ENCODE measurements at places on chromosomes 16 and 17.

DNA sequence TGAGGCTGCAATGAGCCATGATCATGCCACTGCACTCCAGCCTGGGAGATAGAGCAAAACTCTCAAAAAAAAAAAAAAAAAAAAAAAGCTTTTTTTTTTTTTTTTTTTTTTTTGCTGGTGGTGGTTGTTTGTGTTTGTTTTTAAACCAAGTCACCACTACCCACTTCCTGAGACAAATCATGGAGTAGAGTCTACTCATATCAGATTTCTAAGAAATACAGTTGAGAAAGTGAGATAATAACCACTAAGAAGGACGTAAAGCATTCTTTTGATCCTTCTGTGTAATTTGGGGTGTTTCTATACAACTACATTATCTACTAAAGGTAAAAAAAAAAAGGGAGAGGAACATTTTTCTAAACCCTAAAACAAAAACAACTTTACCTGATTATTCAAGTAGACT is 38.0 kb downstream of the AXIN2 start:
- no peak for DNase-seq

DNA sequence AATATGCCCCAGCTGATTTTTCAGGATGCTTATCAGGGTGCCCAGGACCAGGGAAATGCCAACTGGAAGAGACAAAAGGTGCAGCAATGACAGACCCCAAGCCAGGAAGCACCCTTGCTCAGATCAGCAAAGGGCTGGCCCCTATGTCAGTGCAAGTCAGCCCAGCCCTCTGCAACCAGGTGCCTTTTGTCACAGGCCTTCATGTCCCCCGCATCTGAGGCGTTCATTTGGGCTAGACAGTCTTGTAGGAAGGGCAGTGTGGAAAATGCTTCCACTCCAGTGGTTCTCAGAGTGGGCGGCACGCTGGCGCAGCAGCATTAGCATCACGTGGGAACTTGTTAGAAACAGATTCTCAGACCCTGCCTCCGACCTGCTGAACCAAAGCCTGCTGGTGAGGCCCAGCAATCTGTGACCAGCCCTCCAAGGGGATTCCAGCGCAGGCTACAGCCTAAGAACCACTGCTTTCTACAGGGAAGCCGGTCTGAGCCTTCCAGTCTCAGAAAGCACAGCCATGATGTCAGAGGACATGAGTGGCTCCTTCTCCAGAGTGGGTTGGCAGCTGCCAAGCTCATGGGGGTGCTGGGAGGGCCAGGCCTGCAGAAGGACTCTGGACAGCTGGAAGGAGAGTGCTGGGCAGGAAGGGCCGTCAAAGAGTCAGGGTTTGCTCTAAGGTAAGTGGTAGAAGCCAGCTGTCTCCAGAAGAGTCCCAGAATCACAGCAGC is 13.1 kb downstream of the SLC47A2 start:
- DNase-seq: no peak

DNA sequence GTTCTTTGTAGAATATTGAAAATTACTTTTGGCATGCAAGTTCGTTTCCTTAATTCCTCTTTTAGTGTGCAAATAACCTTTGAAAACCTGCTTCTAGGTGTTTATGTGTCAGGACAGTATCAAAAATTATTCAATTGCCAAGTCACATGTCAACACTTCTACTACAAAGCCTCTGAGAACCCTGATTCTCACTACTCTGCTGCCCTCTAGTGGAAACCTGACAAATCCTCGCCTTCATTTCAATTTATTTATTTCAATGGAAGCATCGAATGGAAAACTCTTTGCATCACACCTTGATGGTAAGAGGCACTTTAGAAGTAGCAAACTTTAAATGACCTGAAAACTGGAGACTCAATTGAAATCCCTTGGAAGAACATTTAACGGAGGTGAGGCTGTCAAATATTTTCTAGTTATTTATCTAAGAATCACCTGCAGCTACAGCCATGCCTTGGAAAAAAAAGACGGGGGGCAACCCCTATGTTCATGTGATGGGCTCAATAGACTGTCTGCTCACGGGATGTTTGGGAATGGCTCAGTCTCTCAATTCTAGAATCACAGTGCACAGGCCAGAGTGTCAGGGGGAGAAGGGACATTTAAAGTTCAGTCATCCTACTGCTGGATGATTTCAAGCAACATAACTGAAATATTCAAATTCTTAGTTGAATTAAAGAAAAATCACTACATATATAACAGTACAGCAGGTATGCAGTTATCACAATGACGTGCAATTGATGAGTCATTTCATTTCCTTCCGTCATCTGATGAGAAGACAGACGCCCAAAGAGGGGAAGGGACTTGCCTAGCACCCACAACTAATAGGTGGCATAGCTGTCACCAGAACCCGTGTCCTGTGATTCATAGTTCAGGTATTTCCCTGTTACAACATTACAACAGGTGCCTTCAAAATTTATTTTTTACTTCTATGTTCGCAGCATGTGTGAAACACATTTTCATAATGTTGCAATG is 563.9 kb downstream of the TOX3 start:
- no peak for DNase-seq

DNA sequence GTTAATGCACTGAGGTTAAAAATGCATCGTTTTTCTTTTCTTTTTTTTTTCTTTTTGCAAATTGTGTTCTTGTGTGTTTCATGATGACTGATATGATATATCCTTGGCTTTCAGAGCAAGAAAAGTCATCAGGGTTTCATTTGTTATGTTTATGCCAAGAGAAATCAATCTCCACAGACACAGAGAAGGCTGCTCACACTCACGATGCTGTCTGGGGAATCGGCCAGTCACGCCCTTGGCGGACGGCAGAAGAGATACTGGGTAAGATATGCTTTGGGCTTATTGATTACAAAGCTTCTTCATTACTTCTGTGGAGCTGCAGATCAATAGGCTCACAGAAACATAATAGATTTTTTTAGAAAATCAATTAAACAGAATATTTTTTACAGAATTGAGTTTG is 42.2 kb upstream of the TNRC6C start:
- no peak for DNase-seq

DNA sequence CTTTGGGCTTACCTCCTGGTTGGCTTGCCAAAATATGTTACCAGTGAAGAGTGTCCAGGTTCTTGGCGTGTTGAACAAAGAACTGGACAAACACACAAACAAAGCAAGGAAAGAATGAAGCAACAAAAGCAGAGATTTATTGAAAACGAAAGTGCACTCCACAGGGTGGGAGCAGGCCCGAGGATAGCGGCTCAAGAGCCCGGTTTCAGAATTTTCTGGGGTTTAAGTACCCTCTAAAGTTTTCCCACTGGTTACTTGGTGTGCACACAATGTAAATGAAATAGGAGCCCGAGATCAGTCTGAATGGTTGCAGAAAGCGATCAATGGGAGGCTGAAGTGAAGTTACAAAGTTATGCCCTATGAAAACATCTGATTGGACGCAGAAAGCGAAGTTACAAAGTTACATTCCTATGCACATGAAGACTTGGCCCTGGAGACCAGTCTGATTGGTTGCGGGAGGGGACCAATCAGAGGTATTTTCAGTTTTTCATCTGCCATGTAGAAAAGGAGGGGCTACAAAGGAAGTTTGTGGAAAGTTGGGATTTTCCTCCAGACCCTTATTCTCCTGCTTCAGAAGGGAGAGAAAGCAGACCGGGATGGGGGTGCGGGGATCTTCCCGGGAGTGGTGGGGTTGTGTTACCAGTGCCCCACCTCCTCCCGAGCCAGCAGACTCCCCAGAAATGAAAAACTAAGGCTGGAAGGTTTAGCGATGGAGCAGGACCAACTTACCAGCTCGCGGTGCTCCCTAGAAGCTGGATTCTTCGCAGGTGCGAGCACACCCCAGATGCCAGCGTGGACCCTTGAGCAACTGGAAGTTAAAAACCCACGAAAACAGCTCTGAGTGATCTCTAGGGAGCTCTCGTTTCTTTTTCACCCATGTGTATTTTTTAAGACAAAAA is at the start of gene SLFN12:
TSS of gene SLFN12 (minus strand) at position 325 of the 899 bp plus-strand sequence. CDS start 9,472 bp downstream, outside the sequence.
- peak; percentile 46 for DNase-seq

DNA sequence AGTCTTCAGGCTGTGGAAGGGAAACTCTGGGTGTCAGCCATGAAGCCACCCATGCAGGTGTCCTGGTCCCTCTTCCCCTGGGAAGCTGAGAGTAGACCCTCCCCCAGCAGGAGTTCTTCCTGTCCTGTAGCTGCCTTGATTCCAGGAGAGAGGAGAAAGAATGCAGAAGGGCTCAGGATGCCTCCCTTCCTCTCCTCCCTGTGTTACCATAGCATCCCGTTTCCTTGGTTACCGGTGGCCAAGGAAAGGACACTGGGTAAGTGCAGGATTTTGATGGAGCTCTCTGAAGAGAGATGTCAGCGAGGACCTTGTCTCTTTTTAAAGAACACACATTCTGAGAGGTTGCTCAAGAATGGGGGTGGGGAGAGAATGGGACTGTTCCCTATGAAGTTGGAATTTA is 304.1 kb upstream of the N4BP1 start:
- no peak for DNase-seq

DNA sequence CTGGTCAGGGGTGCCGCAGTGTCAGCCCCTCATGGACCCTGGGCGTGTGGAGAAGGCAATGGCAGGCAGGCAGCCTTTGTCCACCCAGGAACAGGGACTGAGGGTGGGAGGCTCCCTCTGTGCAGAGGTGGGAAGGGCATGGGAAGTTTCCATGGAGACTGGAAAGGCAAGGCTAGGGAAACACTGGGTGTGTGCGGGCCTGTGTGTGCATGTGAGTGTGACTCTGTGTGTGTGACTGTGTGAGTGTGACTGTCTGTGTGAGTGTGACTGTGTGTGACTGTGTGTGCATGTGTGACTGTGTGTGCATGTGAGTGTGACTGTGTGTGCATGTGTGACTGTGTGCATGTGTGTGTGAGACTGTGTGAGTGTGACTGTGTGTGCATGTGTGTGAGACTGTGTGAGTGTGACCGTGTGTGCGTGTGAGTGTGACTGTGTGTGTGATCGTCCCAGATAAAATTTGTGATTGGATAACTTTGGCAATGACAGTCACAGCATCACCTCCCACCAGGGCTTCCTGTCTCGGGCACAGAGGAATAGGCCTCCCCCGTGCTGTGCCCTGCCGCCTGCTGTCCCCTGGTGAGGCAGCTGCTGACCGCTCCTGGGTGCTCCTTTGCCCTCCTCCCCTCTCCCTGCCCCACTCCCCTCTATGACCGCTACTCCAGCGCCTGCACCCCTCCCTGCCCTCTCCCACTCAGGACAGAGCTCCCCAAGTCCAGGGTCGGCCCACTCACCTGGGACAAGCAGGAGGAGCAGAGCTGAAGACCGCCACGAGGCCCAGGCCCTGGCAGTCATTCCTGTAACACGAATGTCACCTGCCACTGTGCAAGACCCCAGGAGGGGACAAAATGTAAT is 698 bp downstream of the CD300C start:
- DNase-seq: no peak

DNA sequence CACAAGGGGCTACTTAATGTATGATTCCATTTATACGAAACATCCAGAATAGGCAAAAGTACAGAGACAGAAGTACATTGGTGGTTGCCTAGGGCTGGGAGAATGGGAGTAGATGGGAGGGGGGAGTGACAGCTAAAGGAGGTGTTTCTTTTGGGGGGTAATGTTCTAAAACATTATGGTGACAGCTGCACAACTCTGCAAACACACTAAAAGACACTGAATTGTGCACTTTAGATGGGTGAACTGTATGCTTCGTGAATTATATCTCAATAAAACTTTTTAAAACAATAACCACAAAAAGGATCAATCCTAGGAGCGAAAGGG is 661 bp downstream of the LYRM9 start:
- DNase-seq: no peak

GRCh38 chr17:72031219-72031884 is 89.5 kb upstream of the SOX9 start:
- DNase-seq: no peak

DNA sequence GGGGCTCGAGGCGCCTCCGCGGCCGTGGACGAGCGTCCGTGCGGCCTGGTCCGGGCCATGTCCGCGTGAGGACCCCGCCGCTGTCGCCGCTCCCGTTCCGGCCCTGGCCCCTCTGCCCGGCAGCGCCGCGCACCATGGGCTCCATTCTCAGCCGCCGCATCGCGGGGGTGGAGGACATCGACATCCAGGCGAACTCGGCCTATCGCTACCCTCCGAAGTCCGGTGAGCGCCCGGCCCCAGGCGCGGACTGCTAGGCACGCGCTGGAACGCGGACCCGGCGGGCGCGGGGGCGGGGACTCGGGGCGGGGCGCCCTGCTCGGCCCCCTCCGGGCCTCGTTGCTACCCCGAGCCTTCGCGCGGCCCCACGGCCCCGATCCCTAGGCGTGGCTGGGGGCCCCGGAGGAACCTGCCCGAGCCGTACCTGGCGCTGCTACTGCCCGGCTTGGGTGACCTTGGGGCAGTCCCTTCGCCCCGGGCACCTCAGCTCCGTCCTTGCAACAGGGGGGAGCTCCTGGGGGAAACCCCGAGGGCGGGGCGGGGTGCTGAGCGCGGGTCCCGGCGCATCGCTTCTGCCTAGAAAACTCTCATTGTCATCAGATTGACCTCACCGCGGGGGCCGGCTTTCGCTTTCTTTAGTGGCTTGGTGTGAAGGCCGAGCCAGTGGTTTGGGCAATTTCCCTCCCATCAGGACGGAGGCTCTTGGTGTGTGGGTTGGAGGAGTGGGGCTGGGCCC is 367 bp downstream of the MGRN1 start:
- DNase-seq: peak; percentile 53

- DNase-seq: no peak
Observed at GRCh38 chr17:75371981-75372380, 33.5 kb downstream of the GRB2 start.

DNA sequence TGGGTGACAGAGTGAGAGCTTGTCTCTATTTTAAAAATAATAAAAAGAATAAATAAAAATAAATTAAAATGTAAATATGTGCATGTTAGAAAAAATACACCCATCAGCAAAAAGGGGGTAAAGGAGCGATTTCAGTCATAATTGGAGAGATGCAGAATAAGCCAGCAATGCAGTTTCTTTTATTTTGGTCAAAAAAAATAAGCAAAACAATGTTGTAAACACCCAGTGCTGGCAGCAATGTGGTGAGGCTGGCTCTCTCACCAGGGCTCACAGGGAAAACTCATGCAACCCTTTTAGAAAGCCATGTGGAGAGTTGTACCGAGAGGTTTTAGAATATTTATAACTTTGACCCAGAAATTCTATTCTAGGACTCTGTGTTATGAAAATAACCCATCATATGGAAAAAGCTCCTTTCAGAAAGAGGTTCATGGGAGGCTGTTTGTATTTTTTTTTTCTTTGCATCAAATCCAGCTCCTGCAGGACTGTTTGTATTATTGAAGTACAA is 8.5 kb downstream of the STH start:
- DNase-seq: no peak

DNA sequence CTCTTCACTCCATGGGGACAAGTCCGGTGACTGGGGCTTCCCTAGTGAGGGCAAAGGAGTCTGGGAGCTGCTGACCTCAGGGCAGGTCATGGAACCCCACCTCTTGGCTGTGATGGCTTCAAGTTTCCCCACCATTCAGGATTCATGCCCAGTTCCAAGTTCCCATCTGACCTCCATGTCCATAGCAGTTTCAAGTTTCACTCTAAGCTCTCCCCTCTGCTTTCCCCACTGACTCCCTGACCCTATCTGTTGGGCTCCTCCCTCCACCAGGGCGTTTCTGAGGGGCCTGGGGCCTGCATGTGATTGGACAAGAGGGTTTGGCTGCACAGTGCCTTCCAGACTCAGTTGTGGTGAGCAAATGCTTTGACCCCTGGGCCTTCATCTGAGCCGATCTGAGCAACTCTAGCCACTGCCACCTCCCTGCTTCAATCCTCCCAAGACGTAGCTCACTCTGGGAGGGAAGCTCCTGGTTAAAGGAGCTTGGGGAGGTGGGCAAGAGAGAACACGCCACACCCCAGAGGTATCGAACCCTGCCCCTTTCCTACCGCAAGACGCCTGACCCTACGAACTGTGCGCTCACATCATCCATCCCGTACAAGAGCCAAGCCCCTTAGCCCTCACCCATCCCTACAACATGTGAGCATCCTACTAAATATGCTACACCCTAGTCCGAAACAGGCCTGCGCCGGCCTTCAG is 8.3 kb downstream of the ZNF629 start:
- no peak for DNase-seq

Measured in activated gamma-delta T cell treated with Interleukin-2 at 50 U/mL for 16 hours (primary cell).